Urothelium cell line (cell line): ENCODE measurements at places on chromosomes 1 and 21.
A peak's percentile ranks its signal among the peaks of the same experiment; 100 is the strongest.

DNA sequence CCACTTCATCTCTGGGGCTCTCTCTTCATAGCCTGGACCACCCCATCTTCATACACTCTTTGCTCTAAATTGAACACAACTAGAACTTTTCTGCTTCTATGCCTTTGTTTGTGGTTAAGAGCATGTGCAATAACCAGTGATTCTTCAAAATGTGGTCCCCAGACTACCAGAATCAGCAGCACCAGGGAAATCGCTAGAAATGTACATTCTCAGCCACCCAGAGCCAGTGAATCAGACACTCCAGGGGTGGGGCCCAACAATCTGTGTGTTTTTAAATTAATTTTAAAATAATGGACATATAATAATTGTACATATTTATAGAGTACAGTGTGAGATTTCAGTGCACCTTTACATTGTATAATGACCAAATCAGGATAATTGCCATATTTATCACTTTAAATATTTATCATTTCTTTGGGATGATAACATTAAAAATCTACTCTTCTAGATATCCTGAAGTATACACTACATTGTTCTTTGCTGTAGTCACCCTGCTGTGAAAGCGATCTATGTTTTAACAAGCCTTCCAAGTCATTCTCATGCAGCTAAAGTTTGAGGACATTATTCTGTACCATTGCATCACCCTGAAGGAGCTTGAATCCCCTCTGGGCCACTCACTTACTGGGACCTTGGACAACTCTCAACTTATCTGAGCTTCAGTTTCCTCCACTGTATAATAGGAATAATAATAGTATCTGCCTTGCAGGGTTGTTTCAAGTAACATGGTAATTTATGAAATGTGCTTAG, 10.8 kb downstream of the GRHL3 start:
- no peak for DNase-seq

DNA sequence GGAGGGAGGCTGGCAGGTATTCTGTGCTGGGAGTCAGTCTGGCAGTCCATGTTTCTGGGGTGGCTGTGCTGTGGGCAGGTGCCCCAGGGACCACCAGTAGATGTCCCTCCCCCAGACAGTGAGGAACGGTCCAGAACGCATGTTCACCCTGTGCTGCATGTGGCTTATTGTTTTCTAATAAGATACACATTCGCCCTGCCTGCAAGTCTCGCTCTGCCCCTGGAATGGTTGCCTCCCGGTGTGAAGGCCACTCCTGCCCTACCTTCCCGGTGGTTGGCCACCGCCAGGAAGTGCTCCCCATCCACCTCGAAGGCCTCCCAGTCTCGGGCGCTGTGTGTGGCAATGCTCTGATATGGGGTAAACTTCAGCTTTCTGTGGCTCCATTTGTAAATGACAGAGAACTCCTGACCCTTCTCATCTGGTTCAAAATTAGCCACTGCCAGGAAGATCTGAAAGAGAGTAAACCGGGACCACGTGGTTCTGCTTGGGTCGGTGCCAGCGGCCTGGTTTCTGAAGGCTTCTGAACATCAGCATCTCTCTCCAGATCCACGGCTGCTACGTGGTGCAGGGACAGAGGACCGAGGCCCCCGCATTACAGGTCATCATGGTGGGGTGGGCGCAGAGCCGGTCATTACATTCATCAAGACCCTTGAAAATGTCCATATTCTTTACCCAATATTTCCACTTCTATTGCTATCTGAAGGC, 14.5 kb downstream of the KRTAP10-1 start:
- DNase-seq: no peak

GRCh38 chr1:53754484-53755312, 15.7 kb upstream of the GLIS1 start:
- peak; percentile 52 for DNase-seq

- DNase-seq: no peak
Measured at GRCh38 chr1:60665311-60665710, 417.1 kb upstream of the NFIA start.

- no peak for DNase-seq
Measured at GRCh38 chr1:53345996-53346813, 18.3 kb upstream of the LRP8 start.

DNA sequence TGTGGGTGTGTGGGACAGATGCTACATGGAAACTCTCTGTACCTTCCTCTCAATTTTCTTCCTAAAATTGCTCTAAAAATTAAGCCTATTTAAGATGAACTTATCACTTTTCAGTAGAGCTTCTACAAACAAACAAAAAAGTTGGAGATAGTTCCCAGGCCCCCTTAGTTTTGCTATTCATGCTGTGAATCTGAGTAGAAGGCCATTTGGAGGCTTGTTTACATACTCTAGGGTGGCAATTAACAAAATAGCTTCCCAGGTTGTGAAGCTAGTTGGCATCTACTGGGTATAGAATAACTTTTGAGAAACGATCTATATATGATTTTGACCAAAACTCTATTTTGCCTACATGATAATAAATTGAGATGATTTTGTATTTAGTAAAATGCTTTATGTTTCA, 541.4 kb upstream of the B3GALT2 start:
- DNase-seq: no peak

GRCh38 chr21:36663033-36663855, 35.7 kb upstream of the SIM2 start:
- no peak for DNase-seq

- peak; percentile 71 for DNase-seq
Measured at GRCh38 chr1:156677616-156678596, 699 bp upstream of the NES start.

DNA sequence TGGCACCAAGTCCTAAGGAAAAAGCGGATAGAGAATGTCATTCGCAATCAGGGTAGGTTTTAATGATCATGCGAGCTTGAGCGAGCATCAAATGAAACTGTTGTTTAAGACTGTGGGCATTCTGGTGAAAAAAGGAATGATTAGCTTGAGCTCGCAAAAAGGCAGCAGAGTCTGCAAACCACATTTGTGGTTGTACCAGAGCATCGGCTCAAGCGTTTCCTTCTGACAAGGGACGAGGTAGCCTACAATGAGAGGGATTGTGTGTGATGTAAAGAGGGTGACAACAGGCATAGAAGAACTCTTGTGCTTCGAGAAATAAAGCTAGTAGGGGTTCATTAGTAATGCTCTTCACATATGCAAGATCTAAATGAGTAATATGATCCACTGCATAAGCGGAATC, 11.1 kb upstream of the CD48 start:
- DNase-seq: no peak

- DNase-seq: no peak
Measured at GRCh38 chr1:8376358-8376840, 58.5 kb downstream of the SLC45A1 start.

GRCh38 chr1:96520579-96520947, 201.0 kb upstream of the PTBP2 start:
- DNase-seq: no peak

GRCh38 chr1:39283858-39284257, 79.4 kb downstream of the MACF1 start:
- DNase-seq: no peak

- no peak for DNase-seq
Measured at GRCh38 chr1:226958300-226958699, 18.2 kb downstream of the COQ8A start.

DNA sequence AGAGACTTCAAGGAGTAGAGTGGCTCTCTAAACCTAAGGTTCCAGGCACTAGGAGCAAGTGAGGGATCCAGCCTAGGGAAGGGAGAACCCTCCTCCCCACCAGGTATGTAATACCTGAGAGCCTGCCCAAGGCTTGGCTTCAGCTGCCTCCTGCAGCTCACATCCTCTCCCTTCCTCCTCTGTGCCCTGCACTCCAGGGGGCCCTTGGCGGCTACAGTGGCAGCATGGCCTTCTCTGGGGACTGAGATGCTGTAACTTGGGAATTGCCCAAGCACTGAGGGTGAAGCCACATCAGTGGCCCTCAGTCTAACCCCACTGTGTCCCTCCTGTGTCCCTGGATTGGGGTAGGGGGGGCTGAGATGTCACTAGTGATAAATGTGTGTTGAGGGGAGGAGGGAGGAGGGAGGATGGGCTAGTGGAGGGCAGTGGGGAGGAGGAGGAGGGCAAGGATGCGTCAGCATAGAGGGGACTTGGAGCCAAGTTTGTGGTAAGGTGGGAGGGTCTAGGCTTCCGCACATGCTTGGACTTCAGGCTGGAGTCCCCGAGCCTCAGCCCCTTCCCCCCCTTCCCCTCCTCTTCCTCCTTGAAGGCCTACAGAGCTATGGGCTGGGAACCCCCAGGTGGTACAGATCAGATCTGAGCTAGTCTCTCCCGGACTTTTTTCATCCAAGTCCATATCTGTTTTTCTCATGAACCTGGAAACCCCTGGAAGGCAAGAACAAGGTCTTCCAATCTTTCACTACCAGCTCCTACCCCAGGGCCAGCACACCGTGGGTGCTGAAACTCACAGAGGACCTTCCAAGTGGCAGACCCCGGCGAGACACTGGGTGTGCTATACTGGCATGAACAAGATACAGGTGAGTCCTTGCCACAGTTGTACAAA, 17.5 kb downstream of the COL9A2 start:
- peak; percentile 60 for DNase-seq

- DNase-seq: no peak
Measured at GRCh38 chr1:186042230-186042629, 308.0 kb downstream of the HMCN1 start.

- peak; percentile 88 for DNase-seq
Measured at GRCh38 chr1:115134850-115135480, 45.7 kb upstream of the TSPAN2 start.

DNA sequence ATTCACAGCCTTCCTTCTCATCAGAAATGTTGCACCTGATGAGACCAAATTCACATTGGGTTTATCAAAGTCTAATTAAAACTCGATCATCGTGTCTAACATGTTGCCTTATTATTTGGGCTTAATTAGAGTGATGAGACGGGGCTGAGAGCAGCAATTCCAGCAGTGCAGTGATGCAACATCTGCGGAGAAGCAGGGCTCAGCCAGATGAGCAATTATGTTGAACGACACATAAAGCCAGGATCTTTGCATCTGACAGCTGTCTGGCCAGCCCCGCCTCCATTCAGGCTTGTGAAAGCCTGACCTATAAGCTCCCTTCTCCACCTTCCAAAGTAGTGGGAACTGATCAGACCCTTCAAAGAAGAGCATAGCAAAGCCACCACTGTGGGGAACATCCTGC, 109.8 kb downstream of the C1orf94 start:
- no peak for DNase-seq

DNA sequence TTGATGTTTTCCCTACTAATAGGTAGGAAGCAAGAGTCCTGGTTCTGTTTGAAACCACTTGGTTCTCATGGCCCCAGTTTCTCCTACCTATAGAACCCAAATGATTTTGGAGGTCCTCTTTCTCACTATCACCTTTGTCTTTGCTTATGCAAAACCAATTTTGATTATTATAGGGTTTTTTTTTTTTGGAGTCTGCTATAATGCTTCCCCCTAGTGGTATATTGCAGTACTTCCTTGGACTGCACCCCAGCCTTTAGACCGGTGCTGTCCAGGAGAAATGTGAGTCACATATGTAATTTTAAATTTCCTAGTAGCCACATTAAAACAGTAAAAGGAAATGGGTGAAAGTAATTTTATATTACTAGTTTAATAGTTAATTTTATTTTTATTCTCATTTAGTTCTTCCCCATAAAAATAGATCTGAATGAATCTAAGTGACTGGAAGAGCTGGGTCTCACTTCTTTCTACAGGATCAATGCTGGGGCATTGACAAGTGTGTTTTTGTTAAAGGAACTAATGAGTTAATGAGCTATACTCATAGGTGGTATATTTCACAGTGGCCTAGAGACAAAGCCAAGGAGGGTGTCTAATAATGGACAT, 10.6 kb downstream of the FCMR start:
- DNase-seq: peak; percentile 62

DNA sequence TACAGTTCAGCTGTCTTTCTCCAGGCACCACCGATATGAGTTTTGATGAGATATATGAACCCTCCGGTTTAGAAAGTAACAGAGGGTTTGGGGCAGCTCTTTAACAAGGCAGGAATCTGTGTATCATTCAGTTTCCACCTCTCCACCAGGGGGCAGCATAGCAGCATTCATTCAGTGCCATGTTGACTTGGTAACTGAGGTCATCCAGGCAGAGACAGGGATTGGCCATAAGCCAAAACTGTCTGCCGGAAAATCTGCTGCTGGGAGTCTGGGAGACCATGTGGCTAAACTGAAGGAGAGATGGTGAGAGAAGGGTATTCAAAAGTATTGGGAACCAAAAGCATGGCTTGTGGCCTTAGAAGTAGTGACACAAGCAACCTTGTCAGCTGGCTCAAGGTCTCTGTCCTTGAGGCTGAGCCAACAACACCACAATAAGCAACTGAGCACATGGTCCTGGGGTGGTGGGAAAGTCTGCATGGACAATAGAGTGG, 98.5 kb downstream of the LMX1A start:
- peak; percentile 65 for DNase-seq

- no peak for DNase-seq
Measured at GRCh38 chr1:59409549-59409948, 112.7 kb downstream of the FGGY start.

GRCh38 chr1:207115269-207115668, 11.2 kb downstream of the C4BPA start:
- DNase-seq: no peak

GRCh38 chr1:55288245-55288644, 73.1 kb upstream of the USP24 start:
- no peak for DNase-seq

GRCh38 chr1:211938561-211938997, 96.8 kb downstream of the INTS7 start:
- DNase-seq: no peak

- DNase-seq: no peak
Measured at GRCh38 chr21:41873005-41873404, 6.1 kb downstream of the PRDM15 start.

DNA sequence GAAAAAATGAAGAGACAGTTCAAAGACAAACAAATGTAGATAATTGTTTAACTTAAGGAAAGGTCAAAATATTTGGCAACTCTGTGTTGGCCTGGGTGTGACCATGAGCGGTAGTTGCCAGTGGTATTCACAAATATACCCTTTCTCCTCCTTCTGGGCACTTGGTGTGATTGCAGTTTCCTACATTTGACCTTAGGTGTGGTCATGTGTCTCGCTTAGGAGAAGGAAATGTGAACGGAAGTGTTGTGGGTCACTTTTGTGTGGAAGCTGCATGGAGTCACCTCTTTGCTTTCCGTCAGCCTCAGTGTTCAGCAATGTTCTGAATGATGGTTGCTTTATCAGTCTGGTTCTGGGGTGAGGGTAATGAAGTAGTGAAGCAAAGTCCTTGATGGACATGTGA, 3.4 kb upstream of the PCSK9 start:
- peak; percentile 22 for DNase-seq

DNA sequence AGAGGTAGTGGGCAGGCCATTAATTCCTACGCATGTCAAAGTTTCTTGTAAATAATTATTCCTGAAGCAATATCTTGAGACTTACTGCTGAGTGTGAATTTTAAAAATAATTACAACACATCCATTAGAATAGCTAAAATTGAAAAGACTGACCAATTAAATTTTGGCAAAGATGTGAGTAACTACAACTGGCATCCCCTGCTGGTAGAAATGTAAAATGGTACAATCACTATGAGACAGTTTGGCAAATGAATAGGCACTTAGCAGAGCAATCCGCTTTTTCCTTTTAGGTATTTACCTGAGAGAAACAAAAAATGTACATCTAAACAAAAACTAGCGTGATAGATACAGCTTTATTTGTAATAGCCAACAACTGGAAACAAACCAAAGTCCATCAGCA, 798.9 kb downstream of the BRINP3 start:
- DNase-seq: no peak
